Erythroblast (primary cell): ENCODE measurements at places on chromosomes 6 and 20.

DNA sequence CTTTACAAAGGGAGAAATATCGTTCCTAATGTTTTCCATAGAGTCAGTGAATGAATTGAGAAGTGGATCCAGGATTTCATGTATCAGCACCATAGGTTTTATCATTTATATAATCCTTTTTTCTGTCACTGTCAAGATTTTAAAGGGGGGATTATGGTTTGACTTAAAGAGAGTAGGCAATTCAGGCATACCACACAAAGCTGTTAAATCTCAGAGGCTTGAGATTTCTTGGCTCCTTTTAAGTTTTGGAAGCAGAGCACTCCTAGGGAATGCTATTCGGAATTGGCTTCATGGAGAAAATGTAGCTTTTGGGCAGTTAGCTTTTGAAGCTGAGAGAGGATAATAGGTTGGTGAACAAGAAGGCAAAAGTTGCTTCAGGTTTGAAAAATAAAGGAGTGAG, 274.7 kb downstream of the SOX4 start:
- DNase-seq = no peak

DNA sequence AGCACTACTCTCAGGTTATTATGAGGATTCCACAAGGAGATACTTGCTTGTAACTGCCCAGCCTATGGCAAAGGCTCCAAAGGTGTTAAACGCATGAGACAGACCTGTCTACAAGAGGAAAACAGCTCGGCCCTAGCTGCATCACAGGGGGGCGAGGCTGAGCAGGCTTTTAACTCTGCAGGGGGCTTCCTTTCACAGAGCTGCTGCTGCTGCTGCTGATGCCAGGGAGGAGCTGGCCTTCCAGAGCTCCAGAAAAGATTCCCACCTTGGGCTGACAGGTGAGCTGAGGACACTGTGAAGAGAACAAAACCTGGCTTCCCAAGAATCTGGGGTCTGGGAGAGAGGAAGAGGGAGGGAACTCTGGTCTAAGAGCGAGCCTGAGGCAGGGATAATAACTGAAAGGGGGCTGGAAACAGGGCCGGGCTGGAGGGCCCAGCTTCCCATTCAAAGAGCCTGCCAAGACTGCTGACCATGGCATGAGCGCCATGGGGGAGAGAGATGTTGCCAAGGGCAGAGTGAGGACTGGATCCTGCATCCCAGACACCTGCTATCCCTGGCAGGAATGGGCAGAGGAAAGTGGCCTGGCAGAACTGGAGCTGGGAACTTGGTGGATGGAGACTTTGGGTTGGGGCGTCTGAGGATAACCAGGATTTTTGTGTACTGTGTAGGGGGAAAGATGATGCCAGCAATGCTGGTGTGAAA, 211.1 kb upstream of the LRFN2 start:
- no peak for DNase-seq

- DNase-seq = no peak
Observed at GRCh38 chr20:14830899-14831298, 493.5 kb upstream of the FLRT3 start.

GRCh38 chr20:4192378-4193068, 177.2 kb upstream of the RNF24 start:
- DNase-seq = peak; percentile 97

DNA sequence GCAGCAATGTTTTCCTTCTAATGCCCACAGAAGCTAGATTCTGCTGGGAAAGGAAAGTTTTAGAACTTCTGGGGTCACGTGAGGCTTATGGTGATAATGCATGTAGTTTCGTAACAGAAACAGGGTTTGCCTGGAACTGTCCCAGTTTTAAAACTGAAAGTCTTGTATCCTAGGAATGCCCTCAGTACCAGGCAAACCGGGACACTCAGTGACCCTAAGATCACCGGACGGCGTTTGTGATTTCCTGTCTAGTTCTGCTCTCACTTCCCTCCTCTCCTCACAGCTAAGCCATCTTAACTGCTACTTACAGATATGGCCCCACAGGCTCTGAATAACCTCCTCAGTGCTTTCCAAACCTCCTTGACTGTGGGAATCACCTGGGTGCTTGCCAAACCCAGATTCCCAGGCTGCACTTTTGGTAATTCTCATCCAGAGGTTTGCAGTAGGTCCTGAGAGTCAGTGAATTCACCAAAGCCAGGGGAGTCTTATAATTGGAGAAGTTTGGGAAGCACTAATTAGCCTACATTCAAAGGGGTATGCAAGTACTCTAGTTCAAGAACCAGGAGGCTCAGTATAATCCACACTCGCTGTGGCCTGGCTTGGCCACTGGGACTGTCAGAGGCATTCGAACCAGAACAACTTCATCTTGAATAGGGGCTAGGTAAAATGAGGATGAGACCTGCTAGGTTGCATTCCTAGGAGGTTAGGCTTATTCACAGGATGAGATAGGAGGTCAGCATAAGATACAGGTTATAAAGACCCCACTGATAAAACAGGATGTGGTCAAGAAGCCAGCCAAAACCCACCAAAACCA, 231.6 kb upstream of the MYLIP start:
- no peak for DNase-seq
